ENCODE measurements at places on chromosomes 4 and X. TPM values are rescaled to one million over a fixed set of nuclear protein-coding genes. Genes with fewer than 3 reads are reported as not detected.

PHKA2 gene
- total RNA-seq, result 8.0 TPM

TNIP3 gene
- 0.78 TPM for total RNA-seq

CTAG2 gene
- total RNA-seq, result not detected

LRP2BP gene
- 0.59 TPM for total RNA-seq

SMR3B gene
- not detected for total RNA-seq

TMEM31 gene
- total RNA-seq, result not detected

EGFL6 gene
- total RNA-seq, result not detected

ZDHHC9 gene
- 30.9 TPM for total RNA-seq

TMPRSS11A gene
- not detected for total RNA-seq

XG gene
- total RNA-seq, result 12.9 TPM

CCNQ gene
- total RNA-seq, result 28.7 TPM

DMRTC1 gene
- not detected for total RNA-seq

MAGEA3 gene
- not detected for total RNA-seq

LAS1L gene
- 19.5 TPM for total RNA-seq

CXorf65 gene
- not detected for total RNA-seq

ANOS1 gene
- not detected for total RNA-seq

P2RY10 gene
- not detected for total RNA-seq

NCAPG gene
- 51.6 TPM for total RNA-seq

ALAS2 gene
- not detected for total RNA-seq

RAI2 gene
- 0.78 TPM for total RNA-seq

RBMX gene
- total RNA-seq, result 282 TPM

CRMP1 gene
- total RNA-seq, result not detected

ADH5 gene
- total RNA-seq, result 190 TPM

CSN1S1 gene
- total RNA-seq, result not detected

AWAT2 gene
- not detected for total RNA-seq

PRDM5 gene
- total RNA-seq, result 13.2 TPM

DMP1 gene
- not detected for total RNA-seq

BEND4 gene
- not detected for total RNA-seq

TMPRSS11F gene
- not detected for total RNA-seq

MAGEA2B gene
- total RNA-seq, result not detected

RHOXF1 gene
- total RNA-seq, result not detected

ACE2 gene
- total RNA-seq, result under 0.01 TPM

CCKAR gene
- not detected for total RNA-seq

EXOC1L gene
- total RNA-seq, result not detected

RADX gene
- total RNA-seq, result 6.1 TPM

RPL9 gene
- total RNA-seq, result 1,930 TPM

PJA1 gene
- total RNA-seq, result 15.6 TPM

CC2D2A gene
- total RNA-seq, result 24.6 TPM

ARHGAP4 gene
- 0.37 TPM for total RNA-seq

PPP3CA gene
- total RNA-seq, result 43.4 TPM

PSMD10 gene
- total RNA-seq, result 65.8 TPM

ANKRD37 gene
- total RNA-seq, result 3.3 TPM

F11 gene
- total RNA-seq, result not detected
